ENCODE measurements at places on chromosomes 5 and 9.
A peak's percentile ranks its signal among the peaks of the same experiment; 100 is the strongest.

GRCh38 chr9:98142925-98143481, 24.0 kb upstream of the TRIM14 start:
- DNase-seq: no peak

DNA sequence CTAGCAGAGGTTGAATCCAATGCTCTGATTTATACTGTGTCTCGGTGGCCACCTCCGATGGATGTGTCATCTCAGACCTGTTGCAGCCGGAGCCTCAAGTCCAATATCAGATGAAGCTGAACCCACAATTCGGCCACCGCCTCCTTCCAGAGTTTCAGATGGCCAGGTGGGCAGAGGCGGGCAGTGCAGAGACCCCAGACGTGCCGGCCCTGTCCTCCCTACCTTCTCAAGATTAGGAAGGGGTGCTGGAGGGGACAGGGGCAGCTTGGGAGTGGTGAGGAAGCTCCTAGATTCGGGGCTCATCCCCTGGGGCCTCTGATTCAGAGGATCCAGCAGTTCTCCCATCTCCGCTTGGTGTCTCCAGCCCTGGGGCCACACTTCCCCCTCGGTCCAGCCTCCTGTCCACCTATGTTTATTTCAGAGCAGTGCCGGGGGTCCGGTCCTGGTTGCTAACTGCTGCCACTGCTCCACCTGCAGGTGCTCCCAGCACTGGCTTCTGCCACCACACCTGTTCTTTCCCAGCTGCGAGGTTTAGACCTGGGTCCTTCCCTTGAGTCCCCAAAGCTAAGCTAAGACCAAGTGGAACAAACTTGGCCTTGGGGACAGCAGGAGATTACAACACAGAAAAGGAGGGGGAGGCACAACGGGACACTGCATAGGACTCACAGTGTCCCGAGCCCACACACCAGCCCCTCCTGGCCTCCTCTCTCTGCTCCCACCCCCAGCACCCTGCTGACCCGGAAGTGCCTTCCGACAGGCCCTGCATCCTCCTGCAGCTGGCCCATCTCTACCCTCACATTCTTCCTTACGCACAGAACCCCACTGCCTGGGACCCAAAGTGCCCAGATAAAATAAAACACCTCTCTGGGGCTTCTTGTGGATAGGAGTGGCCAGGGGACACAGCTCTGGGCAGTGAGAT, 81.6 kb downstream of the NTNG2 start:
- DNase-seq: no peak

DNA sequence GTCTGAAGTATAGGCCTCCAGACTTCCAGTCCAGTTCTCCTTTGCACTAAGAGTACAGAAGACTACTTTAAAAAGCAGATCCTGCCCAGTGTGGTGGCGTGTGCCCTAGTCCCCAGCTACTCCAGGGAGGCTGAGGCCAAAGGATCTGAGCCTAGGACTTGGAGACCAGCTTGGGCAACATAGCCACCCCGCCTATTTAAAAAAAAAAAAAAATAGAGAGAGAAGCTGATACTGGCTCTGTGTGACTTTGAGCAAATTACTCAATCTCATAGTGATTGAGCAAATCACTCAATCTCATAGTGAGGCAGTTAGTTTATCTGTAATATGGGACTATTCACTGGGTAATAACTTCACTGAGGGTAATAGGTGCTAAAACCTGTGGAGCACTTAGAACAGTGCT, 43.6 kb upstream of the KDM4C start:
- DNase-seq: no peak

GRCh38 chr9:117365438-117365837, 49.4 kb downstream of the ASTN2 start:
- no peak for DNase-seq

- DNase-seq: no peak
Observed at GRCh38 chr5:8807636-8808035, 738.2 kb downstream of the SEMA5A start.

- DNase-seq: peak; percentile 65
Observed at GRCh38 chr9:86947146-86948073, at the start of gene GAS1. Gene GAS1 (minus strand): TSS chr9:86947506. CDS start chr9:86946779, 727 bp downstream.

- no peak for DNase-seq
Observed at GRCh38 chr5:143190260-143190810, 213.2 kb downstream of the NR3C1 start.

- no peak for DNase-seq
Observed at GRCh38 chr5:100827481-100827889, 75.6 kb downstream of the ST8SIA4 start.

- no peak for DNase-seq
Observed at GRCh38 chr9:72599874-72600534, 78.6 kb downstream of the TMC1 start.

- DNase-seq: no peak
Observed at GRCh38 chr9:132218208-132218607, 56.4 kb downstream of the NTNG2 start.

DNA sequence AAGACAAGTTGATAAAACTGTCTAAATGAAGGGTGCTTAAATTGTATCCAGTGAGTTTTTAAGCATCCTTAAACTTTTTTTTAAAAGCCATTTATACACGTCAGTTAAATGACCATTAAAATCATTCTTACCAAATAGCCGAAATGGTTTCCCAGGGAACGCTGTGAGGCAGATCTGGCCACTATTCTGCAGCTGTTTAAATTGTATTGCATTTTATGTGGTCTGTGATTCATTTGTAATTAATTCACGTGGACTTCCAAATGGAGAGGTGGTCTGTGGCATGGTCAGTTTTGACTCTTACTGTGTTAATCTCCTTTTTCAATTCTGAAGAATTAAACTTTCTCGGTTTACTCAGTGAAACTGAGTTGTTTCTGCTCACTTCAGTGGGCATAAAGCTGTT, 113.7 kb upstream of the OTULINL start:
- DNase-seq: no peak

- no peak for DNase-seq
Observed at GRCh38 chr5:112973904-112974303, 2.7 kb upstream of the DCP2 start.
